ENCODE measurements at places on chromosomes 2 and 18.

DNA sequence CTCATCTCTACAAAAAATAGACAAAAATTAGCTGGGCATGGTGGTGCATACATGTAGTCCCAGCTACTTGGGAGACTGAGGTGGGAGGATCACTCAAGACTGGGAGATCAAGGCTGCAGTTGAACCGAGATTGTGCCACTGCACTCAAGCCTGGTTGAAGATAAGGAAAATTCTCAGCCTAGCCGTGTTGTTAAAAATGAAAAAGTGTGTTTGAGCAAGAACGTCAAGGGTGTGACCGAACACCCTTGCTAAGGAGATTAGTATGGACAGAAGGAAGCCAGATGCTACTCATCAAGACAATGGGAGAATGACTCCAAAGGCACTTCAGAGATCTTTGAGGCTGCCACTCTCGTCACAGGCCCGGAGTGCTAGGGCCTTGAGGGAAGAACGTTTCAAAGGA is 70.0 kb upstream of the NDUFV2 start:
- no peak for DNase-seq

DNA sequence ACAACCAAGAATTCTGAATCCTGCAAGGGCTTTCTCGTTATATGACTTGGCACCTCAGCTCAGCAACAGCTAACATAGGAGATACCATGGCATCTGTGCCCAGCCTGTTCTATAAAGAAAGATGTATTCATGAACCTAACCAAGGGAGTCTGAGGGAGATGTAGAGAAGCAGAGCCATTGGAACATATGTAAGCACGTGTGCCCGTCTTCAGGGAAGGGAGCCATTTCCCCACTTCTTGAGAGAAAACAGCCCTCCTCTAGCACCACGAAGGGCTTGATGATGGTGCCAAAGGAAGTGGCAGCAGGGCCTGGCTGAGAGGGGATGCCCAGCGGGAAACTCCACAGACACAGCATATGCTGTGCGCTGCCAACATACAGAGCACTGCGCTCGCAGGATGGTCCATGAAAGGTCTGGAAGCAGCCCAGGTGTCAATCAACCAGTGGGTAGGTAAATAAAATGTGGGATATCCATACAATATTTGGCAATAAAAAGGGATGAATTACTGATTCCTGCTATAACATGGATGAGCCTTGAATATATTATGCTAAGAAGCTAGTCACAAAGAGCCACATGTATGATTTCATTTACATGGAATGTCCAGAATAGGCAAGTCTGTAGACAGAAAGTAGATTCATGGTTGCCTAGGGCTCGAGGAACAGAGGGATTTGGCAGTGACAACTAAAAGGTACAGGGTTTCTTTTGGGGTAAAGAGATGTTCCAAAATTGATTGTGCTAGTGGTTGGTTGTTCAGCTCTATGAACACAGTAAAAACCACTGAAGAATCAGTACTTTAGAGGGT is 16.1 kb downstream of the TMEM247 start:
- DNase-seq: no peak

- no peak for DNase-seq
These were observed 170.5 kb upstream of the ALKAL2 start for GRCh38 chr2:458425-458815.

DNA sequence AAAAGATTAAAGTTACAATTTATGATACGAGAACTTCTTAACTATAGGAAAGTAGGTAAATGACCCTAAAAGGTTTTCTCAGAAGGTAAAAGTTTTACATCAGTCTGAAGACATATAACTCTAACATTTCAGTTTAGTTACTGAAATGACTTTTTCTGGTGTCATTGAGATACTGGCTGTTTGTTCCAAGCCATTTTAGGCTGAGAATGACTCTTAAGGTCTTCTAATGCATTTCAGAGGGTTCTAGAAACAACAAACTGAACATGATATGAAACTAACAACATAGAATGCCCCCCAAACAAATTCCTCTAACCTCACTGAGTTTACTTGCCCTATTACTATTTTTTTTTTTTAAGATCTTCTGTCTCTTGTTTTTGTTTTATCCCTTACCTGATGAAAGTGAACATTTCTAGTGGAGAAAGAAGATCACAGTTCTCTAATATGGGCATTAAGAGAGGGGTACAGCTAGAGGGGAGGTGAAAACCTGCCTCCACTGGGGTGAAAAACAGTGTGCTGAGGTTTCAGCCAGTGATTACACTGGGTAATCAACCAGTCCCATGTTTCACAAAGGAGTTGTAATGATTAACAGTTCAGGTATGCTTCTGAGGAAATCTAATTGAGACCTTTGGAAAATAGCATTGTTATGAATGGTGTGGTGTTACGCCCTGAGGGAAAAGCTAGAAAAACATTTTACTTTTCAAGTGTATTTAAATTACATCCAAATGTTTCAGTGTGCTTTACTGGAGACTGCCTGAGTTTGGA is 11.2 kb downstream of the NABP1 start:
- DNase-seq: no peak

GRCh38 chr2:192969055-192969454 is 774.3 kb upstream of the TMEFF2 start:
- DNase-seq: no peak

- DNase-seq: no peak
These were observed 78.9 kb downstream of the NRXN1 start for GRCh38 chr2:50953021-50953420.

DNA sequence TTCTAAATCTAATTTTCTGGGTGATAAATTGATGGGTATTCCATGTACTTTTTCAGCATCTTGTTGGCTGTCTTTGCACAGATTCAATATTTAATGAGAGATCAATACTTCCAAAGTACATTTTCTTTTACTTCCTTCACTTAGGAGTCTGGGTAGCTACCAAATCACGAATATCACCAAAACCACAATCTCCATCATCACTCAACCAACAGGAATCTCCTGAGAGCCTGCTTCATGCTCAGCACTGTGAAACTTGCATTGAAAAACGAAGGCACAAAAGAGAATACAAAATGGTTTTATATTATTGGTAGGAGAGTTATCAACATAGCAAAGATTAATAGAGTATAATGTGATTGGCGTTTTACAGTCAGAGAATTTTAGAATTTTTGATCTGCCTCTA is 261.5 kb upstream of the DSEL start:
- no peak for DNase-seq

GRCh38 chr2:205740381-205740780 is 58.1 kb downstream of the NRP2 start:
- DNase-seq: no peak

DNA sequence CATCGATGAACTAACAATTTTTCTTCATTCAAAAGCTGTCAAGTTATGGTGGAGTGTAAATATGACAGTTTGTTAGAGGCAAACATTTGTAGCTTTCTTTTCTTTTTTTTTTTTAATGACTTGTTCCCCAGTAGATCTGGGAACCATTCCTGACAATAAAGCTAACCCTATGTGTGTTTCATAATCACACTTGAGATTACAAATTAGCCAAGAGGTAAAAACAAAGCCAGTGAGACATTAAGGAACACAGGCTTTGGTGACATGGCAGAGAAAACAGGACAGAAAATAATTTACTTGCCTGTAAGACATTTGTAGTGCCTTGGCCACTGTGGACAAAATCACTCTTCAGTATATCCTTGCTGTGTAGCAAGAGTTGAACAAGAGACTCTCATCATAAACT is 135.9 kb downstream of the UBE2E3 start:
- DNase-seq: no peak

DNA sequence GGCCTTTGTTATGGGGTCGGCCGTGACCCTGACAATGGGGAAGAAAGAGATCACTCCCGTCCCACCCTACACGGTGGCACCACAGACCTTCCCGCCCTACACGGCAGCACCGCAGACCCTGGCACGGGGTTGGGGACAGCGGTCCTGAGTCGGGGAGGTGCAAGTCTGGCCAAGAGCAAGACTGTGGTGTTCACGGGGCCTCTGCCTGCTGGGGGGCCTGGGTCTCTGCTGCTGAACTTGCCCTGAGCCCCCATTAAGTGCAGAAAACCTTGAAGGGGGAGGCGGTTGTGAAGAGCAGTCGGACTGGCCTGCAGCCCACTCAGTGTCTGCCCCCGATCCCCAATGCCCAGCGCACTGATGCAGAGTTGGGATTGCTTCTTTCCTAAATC is 75.9 kb downstream of the SLC66A2 start:
- DNase-seq: no peak

DNA sequence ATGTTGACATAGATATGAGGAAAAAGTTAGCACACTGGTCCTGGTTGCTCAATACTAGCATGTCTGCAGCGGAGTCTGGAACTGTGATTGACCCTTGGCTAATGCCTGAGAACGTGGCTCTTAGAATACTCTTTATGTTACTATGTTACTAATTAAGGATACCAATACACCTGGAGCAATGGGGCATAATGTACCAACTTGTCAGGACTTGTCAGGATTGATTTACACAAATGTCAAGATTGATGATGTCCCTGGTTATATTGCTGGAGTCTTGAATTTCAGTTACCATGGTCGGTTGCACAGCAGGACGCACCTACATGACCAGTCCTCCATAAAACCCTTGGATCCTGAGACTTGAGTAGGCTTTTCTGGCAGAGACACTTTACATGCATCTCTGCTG is 810.9 kb downstream of the CPS1 start:
- DNase-seq: no peak

- DNase-seq: no peak
These were observed 237.5 kb downstream of the LOXHD1 start for GRCh38 chr18:46419391-46420141.

DNA sequence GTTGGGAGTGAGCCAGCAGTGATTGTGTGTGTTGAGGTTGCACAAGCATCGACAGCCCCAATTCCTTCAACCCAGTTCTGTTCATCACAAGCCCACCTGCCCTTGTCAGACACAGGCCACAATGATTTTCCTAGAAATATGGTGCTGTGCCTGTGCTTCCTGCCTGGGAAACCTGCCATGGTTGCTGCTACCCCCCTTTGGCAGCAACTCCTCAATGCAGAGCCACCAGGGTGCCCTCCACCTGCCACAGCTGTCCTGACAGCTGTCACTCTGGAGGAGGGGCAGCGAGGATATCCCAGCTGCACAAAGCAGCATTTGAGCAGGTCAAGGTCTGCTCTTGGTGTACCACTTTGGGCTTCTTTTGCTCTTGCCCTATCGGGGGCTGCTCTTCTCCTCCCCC is 27.1 kb downstream of the SMIM21 start:
- no peak for DNase-seq

DNA sequence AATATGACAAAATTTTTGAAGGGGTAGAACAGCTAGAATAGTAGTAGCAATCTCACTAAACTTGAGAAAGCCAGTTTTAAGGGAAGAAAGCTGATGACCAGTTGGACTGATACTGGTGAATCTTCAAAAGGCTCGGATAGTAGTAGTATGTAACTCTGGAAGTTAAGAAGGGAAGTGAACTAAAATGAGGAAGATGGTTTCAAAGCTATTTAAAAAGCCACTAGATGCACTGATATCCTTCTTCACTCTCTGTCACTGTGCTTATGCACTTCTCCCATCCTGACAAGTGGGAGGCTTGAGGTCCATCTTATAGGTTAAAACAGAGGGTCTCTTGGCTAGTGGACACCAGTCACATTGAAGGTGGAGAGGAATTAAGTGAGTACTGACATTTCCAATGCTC is 141.1 kb downstream of the NCOA1 start:
- no peak for DNase-seq

- DNase-seq: no peak
These were observed 133.0 kb upstream of the EML6 start for GRCh38 chr2:54590216-54591120.

DNA sequence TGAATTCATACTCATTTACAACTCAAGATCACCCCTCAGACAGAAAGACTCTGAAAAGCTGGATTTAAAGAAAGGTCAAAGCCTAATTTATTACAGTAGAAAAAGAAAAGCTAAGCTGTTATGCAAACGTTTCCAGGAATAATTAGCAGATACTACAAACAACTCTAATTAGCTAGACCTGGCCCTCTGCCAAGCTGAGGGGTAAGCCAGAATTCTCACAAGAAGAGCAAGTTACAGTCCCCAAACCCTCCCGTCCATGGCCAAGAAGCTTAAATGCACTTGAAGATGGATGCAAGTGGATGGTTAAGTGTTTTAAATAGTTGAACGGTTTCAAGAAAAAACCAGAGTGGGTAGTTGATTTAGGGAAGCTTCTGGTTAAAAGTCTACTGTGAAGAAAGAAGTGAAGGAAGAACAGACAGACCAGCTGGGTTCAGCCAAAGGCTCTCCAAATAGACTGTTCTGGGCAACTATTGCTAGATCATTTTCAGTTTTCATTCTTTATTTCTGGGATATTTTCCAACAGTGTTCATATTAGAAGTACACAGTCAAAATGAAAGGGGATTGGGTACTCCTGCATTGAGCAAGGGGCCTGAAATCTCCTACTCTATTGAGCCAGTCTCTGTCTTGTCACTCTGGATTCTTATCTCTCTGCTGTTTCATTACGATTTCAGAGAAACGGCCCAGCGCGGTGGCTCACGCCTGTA is 4.8 kb downstream of the LMAN2L start:
- no peak for DNase-seq

DNA sequence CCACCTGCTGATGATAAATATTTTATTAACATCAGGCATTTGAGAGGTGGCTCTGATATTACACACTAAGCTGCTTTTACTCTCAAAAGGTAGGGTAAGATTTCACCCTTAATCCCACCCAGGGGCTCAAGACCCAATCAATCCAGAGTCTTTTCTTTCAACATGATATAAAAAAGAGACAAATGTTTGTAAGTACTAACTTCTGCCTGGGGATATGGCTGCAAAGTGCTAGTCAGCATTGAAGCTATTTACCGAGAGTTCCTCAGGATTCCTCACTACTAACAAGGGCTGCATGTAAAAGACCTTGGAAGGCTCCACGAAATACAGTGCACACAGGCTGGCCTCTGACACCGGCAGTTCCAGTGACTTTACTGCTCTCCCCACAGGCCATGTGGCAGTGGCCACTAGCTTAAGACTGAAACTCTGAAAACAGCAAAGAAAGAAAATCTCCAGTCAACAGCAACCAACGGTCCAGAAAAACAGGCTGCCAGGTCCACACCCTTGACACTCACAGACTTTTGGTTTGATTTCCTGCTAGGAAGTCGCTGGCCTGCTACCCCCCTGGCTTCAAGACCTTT is 11.2 kb downstream of the MREG start:
- DNase-seq: no peak

Data from CD4-positive, alpha-beta T cell treated with Interleukin-21 for 1 hour (primary cell).